Nephron progenitor cell (in vitro differentiated cells): ENCODE measurements at places on chromosomes 3 and 15.
A peak's percentile ranks its signal among the peaks of the same experiment; 100 is the strongest.

DNA sequence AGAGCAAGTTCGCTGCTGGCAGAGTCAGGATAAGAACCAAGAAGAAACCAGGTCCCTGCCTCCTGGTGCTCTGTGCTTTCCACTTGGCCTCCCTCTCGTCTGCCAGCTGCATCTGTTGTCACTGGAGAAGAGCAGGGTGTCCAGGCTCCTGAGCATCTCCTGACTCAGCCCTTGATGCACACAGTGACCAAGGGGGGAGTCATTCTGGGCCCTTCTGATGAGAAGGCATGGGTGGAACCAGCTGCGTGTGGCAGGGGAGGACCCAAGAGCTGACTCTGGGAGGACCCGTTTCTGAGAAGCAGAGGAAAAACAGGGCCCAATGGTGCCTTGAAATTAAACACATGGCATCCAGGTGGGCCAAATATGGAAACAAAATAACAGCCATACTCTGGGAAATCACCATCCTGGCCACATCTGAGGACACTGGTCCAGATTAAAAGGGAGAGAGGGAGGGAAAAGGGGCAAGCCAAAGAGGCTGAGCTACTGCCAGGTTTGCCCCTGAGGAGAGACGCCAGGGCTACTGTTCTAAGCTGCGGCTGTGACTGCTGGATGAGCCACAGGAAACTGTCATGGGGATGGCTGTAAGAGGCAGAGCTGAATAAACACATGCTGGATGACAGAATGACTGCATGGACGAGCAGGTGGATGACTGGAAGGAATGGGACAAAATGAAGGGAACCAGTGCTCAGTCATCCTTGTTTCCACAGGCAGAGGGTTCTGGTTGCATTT is 58.1 kb upstream of the CA12 start:
- no peak for DNase-seq

- no peak for DNase-seq
Observed at GRCh38 chr3:6079561-6080179, 781.2 kb upstream of the GRM7 start.

DNA sequence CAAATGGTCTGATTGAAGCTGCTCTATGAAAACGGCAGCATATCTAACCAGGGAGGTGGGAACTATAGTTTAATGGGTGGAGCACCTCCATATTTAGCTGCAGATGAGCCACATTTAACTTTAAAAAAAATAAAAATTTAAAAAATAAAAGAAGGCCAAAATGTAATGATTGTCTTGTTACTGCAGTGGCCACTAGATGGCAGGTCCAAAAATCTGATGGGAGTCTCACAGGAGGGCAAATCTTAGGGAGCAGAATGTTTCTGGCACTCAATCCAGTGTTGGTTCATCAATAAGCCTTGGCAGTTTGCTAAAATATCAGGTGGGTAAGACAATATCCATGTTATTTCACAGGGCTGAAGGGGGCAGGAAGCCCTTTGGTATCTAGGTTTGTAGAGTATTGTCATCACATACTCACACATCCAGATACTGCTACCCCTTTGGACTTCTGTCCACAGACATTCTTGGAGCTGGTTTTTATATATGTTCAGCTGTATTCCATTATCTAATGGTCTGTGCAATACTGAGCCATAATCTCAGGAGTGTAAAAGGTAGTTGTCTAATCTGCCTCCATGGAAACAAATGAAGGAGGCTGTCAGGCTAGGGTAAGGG is 233.3 kb downstream of the TIGIT start:
- DNase-seq: no peak

GRCh38 chr3:98099848-98100247 is 12.9 kb downstream of the OR5AC2 start:
- no peak for DNase-seq

DNA sequence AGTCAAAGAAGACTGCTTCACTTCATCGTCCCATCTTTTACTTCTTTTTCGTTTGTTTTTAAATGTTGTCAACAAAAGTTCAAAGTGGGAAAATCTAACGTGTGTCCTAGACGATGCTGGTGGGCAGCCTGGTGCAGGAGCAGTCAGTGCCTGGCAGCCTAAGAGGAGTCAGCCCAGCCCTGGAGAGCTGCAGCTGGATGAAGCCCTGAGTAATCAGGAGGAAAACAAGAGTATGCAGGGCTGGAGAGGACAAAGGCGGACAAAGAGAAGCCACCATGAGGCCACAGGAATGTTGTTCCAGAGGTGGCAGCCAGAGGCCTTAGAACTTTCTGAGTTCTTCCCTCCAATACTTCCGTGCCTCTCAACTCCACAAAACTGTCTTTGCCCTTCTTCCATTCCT is 5.7 kb downstream of the ADAMTS17 start:
- no peak for DNase-seq

DNA sequence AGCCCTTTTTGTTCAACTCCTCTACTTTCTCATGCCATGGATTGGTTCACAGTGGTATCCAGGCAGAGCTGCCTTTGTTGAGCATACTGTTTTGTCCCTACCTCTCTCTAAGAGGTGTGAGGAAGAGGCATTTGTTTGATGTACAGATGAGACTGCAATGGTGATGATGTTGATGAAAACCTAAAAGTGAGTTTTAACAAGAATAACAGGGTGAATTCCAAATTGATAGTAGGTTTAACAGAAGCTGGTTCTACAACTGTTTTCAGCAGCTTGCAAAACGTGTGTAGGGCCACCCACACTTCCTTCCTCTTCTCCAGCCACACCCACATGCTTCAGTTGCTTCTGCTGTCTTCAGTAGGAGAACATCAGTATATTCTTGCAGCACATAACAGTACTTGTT is 10.2 kb downstream of the SNRK start:
- no peak for DNase-seq

DNA sequence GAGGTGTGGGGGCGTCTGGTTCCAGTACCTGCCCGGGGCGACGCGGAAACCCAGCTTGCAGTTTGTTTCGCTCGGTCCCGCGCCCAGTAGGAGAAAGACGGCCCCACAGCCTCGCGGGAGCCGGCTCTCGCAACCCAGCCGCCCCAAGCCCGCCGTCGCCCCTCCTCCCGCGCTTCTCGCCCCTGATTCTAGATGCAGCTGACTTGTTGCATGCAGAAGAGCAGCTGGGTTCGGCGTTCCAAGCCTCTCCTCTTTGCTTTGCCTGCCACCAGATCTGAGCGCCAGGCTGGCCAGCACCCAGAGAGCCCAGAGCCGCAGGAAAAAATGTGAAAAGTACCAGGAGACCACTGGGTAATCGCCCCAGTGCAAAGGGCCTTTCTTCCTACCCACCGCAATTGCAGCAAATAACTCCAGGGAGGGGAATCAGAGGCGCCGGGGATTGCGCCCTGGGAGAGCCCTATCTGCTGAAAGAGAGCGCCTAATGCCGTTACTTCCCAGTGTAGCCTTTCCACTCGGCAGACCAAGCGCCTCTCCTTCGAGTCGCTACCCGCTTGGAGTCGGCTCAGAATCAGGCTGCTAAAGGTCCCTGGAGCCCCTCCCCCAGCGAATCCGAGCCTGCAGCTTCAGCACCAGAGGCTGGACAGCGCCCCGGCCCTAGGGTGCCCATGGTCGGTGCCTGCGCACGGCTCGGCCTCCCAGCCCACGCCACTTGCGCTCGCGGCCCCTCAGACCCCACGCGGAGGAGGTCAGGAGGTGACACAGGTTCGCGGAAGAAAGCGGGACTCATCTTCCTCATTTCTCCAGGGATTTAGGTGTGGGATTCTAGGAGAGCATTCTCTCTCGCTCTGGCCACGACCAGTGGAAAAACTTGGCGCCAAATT is 15.7 kb upstream of the AEN start:
- DNase-seq: peak; percentile 92

DNA sequence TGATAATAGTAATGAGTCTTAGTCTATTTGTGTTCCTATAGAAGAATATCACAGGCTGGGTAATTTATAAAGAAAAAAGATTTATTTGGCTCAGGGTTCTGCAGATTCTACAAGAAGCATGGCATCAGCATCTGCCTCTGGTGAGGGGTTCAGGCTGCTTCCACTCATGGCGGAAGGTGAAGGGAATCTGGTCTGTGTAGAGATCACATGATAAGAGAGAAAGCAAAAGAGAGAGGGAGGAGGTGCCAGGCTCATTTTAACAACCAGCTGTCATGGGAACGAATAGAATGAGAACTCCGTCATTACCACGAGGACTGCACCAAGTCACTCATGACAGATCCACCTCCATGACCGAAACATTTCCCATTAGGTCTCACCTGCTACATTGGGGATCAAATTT is 664.0 kb upstream of the SGO1 start:
- no peak for DNase-seq

GRCh38 chr3:1609416-1609815 is 489.2 kb upstream of the CNTN4 start:
- DNase-seq: no peak

- peak; percentile 79 for DNase-seq
Observed at GRCh38 chr15:45378149-45378912, at the start of gene GATM. Gene GATM (minus strand): TSS chr15:45378544. CDS start chr15:45378453, 91 bp downstream.

- DNase-seq: no peak
Observed at GRCh38 chr3:68172039-68172438, 517.6 kb upstream of the SUCLG2 start.

DNA sequence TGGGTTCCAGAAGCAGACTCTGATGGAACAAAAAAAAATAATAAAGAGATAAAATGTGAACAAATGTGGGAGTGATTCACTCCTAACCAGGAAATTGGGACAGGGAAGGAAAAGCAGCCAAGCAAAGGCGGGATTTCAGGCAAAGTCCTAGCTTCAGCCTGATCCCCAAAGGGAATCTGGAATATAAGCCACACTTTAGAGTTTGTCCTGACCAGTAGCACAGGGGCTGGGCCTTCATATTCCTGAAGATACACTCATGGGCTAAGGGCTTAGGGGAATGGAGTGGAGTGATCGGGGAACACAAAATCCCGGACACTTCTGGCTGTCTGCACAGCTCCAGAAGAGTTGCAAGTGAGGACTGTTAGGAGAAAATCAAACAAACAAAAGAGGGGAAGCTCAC is 135.0 kb upstream of the COL8A1 start:
- no peak for DNase-seq

DNA sequence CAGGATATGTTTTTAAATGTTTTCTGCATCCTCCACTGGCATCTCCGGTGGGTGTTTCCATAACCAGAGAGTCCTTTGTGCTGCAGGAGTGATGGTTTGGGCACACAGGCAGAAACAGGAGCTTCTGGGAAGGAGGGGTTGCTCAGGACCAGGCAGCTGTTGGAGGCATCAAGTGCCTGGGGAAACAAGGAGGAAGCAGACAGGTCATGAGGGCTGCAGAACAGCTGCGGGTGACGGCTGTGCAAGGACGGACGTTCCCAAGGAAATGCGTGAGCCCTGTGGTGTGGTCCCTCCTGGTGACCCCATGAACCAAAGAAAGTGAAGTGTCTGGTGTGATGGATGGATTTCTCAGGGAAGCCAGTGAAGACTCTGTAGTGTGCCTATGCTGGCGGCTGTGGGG is 61.2 kb upstream of the TNFAIP8L3 start:
- DNase-seq: no peak
